ENCODE measurements at places on chromosomes 3 and 15. TPM values are rescaled to one million over a fixed set of nuclear protein-coding genes. Genes with fewer than 3 reads are reported as not detected.

GRCh38 chr15:62847900-62848489, 194.6 kb upstream of the TPM1 start:
- peak; percentile 77 for ATAC-seq

DNA sequence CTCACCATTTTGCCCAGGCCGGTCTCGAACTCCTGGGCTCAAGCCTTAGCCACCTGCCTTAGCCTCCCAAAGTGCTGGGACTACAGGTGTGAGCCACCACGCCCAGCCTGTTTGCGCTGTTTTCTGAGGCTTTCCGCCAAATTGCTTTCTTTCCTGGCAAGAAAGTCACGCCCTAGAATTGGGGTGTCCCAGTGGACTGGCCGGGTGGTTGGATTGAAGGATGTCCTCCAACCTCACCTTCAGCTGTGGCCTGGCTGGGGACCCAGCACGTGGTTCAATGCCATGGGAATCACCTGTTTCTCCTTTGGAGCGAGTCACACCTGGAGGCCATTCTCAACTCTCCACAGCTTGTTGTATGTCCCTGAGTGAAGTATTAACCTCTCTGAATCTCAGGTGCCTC, 5.8 kb upstream of the ANKDD1A start:
- no peak for ATAC-seq

DNA sequence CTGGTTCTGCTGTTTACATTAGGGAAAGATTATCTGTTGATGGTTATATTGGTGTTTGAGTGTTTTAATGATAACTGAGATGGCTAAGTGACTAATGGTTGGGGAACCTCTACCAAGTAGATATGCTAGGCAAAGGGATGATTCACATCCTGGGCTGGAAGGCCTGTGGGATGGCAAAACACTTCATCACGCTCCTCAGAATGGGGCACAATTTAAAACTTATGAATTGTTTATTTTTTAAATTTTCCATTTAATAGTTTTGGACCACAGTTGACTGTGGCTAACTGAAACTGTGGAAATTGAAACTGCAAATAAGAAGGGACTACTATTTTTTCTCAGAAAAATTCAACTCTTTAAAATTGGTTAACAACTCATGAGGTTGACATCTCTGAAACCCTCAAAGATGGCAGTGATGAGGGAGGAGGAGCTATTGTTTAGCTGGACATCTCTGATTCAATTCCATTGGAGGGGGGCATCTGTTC, 100.5 kb upstream of the ZBED2 start:
- ATAC-seq: no peak

DNA sequence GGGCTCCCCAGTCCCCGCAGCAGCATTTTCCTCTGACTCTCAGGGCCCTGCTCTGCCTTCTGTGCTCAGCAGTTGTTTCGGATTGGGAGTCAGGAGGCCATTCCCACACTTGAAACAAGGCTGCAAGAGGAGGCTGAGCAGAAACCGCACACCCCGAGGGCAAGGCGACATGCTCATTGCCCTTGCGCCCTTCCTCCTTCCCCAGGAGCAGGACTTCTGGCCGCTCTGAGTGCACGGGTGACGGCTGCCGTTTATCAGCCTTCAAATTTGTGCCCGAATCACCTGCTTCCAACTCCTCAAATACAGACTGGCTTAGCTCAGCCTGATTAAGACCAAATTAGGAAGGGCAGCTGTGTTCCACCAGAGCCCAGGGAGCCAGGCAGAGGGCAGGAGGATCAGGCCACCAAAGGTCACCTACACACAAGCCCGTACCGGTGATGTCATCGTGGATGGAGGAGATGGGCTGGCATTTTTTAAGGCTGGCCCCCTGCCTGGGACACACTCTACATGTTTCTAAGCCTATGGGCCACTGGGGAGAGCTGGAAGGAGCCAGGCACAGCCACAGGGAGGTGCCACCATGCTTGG, 38.1 kb downstream of the TM2D3 start:
- ATAC-seq: no peak

DNA sequence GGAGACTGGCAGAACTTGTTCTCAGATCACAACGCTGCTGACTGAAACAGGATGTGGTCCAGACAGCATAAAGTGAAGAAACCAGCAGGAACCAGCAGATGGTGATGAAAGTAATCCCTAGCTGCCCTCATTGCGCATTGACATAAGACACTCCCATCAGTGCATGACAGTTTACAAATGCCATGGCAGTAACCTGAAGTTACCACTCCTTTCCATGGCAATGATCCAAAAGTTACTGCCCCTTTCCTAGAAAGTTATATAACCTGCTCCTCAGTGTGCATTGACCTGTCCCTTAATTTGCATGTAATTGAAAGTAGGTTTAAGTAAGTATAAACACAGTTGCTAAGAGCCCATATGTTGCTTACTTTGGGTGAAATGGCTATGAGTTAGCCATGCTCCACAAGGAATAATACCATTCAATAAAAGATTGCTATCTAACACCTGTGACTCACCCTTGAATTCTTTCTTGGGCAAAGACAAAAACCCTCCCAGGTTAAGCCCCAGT, 149.1 kb upstream of the CD96 start:
- ATAC-seq: no peak

GRCh38 chr3:166291186-166291955, 454.1 kb upstream of the BCHE start:
- ATAC-seq: peak; percentile 27

DNA sequence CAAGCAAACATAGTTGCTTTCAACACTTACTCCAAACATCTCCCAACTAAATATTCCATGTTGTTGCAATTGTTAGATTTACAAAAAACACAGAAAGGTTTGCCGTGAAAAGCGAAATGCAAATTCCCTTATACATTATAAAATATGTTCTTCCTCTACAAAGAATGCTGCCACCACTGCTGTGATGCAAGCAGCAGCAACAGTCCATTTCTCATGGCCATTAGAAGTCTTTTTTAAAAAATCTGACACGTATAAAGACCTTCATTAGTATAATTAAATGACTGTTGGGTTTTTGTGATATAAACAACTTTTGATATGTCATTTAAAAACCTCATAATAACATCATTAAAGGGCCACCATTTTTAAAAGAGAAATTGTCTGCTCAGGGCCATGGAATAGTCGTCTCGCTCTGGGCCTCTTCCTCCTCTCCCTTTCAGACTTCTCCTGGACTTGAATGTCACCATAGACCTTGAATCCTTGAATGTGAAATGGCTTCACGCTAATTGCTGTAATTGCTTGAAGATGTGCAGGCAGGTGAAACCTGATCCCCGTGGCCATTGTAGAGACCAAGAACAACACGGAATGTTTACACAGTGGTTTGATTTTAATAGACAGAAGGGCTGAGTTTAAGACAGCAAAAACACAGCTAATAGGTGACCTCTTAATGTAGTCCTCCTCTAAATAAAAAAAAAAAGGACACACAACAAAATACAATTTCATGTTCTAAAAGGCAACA, 450.4 kb downstream of the FOXP1 start:
- ATAC-seq: no peak

GRCh38 chr3:53171827-53172505, 11.0 kb downstream of the PRKCD start:
- no peak for ATAC-seq

DNA sequence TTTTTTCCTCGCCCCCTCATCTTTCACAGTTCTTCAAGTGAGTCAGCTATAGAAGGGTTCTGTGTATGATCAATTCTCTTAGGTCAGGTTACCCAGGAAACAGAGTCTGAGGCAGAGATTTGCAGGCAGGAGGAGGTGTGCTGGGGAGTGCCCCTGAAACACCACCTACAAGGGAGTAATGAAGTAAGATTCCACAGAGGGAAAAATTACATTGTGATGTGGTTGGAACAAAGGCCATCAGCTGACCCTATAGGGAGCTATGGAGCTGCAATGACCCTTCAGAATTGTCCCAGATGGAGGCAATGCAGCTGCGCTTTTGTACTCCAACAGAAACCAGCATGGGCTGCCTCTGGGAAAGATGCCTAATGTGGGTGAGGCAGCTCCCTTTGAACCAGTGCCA, 142.2 kb upstream of the CNTN3 start:
- ATAC-seq: peak; percentile 81

GRCh38 chr3:12401208-12401607, 83.1 kb upstream of the TSEN2 start:
- no peak for ATAC-seq

DNA sequence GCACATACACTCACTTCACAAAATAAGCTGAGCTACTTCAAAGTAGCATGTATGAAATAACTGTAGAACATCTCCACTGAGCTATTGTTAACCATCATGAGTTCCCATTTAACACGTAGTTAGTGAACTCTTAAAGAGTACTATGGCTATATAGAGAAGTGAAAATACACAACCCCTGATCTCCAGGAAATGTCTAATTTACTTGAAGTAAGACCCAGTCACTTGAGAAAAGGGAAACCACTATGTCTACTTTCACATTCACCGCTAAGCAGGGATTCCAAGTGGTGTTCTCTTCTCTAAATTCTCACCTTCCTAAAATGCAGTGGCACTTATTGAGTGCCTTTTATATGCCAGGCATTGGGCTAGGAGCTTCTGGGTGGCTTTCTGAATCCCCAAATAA, 35.0 kb upstream of the COLQ start:
- ATAC-seq: no peak

DNA sequence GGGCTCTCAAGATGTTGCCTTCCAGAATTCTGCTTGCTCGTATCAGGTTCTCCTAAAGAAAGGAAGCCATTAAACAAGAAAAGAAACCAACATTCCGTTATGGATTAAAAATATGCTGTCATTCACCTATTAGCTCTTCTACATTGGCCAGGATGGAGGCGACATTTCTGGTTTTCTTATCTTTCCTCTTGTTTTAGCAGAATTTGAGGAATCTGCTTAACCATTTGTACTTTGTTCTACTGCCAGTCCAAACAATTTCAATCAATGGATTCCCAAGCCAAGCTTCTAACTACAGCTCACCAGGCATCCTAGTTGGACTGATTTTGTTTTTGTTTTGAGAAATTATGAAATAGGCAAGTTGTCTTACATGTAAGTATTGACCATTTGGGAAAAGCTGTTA, 164.6 kb upstream of the TSC22D2 start:
- no peak for ATAC-seq

DNA sequence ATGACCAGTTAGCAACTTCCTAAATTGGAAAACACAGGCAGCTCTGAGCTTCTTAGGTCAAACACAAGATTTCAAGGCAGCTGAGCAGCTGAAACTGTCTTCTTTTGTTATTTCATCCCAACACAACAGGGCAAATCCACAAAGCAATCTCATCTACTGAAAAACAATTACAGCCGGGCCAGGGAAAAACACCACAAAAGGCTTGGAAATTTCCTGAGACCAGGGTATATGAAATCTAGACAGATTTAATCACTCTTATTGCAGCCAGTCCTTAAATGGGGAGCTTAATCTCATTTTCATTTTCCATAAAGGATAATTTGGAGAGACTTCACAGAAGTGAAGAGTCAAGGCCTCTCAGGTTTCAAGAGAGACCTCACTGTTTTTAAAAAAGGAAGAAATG, 181.8 kb downstream of the SSR3 start:
- no peak for ATAC-seq

GRCh38 chr3:151998744-151999143, 125.3 kb downstream of the SUCNR1 start:
- ATAC-seq: no peak

BCHE gene
- total RNA-seq: 0.34 TPM

RAD18 gene
- total RNA-seq: 5.5 TPM

AGBL1 gene
- 0.27 TPM for total RNA-seq

P3H2 gene
- 66.7 TPM for total RNA-seq
